ENCODE measurements at places on chromosomes 2 and 18. TPM values are rescaled to one million over a fixed set of nuclear protein-coding genes. Genes with fewer than 3 reads are reported as not detected.

DNA sequence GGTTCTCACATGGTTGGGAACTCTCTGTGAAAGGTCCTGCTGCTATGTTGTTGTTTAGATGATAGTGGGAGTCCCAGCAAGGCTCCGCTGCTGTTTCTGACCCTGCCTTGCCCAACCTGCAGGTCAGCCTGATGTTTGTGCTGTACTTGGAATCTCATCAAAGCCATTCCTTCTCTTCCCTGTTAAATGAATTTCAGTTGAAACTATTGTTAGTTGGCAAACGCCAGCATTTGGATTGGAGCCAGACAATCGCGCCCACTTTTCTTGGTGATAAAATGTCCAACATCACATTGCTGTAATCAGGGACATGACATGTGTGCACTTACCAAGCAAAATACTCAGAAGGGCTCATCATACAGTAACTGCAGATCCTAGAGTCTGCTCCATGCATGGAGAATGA, 12.8 kb upstream of the TWSG1 start:
- DNase-seq: no peak

The COL4A4 gene
- total RNA-seq: 0.41 TPM

The MAL gene
- total RNA-seq: not detected

The CD207 gene
- not detected for total RNA-seq

DNA sequence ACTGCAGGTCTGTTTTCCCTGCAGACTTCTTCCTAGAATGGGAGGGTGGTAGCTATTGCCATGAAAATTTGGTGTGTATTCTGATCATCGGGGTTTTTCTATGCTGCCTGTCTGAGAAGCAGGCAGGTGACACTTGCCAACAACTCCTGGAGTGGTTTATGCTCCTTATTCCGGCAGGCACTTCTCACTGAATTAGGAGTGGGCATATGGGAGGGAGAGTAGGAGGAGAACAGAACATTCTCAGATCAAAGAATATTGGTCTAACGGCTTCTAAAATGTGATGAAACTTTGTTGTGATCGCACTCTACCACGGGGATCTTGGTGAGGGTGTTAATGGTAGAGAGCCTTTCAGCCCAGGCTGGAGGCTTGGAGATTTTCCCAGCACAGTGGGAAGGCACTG, 480.8 kb downstream of the PLCL1 start:
- DNase-seq: no peak
